ENCODE measurements at places on chromosomes 2 and 18.

DNA sequence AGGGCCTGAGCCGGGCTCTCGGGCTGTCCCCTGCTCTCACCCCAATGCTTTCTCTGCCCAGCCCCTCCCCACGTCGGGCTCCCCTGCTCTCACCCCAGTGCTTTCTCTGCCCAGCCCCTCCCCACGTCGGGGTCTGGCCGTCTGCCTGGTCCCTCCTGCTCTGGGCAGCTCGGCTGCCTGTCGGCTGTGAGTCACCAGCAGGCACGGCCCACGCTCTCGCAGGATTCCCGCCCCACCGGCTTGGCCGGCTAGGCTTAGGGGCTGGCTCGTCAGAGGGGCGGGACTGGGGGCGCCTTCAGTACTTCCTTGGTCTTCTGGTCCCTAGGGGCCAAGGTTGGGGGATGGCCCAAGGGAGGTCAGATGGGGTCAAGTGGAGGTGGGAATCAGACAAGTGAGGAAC lies 3.3 kb downstream of the BOK start:
- no peak for DNase-seq

GRCh38 chr2:136134126-136134525 lies 16.2 kb upstream of the CXCR4 start:
- no peak for DNase-seq

DNA sequence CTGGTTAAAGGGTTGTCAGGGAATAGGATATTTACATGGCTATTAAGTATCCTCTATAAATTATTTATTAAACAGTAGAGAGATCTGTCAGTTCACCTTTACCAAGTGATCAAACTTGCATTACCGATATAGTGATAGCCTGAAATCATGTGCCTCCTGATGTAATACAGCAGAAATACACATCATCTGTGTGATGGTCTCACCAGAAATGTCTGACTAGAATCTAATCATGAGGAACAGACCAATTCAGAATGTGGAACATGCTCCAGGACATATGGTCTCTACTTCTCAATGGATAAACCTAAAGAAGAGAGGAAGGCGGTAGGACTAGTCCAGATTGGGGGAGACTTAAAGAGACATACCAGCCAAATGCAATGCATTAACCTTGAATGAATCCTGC lies 6.2 kb downstream of the VPS54 start:
- DNase-seq: no peak

DNA sequence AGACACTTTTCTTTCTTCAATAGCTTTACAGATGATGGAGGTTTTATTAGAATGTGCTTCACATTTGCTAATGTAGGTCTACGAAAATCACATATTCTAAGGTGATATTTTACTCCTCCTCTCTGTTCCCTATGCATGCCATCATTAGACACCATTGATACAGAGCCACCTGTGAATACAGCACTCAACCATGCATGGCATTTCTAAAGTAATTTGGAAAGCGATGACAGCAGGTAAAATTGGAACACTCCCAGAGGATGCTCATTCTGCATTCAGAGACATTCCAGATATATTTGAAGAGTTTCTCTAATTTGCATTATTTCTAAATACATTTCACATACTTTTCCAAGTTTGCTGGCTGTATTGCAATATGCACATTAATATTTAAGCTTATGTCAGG lies 65.3 kb upstream of the RIT2 start:
- DNase-seq: no peak

GRCh38 chr2:25372405-25373268 lies 30.9 kb upstream of the DNMT3A start:
- DNase-seq: no peak

DNA sequence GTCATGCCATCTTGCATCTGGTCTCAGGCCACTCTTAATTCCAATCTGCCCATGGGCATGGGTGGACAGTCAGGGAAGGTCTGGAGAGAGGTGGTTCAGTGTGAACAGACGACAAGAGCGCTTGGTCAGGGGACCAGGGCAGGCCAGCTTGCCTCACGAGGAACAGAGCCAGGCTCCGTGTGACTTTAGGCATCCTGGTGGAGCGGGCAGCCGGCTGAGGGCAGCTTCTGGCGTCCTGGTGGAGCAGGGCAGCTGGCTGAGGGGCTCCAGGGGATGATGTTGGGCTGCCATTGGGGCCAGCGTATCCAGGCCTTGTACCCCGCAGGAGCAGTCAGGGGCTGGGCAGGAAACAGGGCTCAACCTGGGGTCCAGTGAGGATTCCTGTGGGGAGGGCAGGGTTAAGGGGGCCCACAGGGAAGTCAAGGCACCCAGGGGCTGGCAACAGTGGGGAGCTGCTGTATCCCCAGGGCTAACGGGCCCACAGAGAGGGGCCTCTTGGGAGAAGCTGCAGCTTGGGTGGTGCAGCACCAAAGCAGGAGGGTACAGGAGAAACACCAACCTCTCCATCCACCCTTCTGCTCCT lies 197.9 kb upstream of the TWIST2 start:
- DNase-seq: no peak

DNA sequence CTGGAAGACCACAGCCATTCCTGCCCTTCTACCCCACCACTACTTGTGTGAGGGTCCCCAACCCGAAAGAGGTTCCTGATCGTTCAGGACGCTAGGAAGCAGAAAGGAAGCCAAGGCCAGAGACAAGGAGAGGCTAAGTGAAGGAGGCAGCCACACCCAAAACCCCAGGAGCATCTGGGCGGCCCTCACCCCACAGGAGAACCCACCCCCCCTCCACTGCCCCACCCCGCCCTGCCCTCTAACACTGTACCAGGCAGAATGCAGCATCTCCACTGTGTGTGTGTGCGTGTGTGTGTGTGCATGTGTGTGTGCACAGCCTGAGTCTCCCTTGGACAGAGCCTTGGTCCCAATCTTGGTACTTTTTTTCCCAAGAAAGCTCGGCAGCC lies 207.5 kb upstream of the HAAO start:
- DNase-seq: no peak

GRCh38 chr2:196748123-196748522 lies 51.4 kb downstream of the GTF3C3 start:
- no peak for DNase-seq

- DNase-seq: no peak
Observed at GRCh38 chr18:72613534-72613930, 69.4 kb upstream of the CBLN2 start.

DNA sequence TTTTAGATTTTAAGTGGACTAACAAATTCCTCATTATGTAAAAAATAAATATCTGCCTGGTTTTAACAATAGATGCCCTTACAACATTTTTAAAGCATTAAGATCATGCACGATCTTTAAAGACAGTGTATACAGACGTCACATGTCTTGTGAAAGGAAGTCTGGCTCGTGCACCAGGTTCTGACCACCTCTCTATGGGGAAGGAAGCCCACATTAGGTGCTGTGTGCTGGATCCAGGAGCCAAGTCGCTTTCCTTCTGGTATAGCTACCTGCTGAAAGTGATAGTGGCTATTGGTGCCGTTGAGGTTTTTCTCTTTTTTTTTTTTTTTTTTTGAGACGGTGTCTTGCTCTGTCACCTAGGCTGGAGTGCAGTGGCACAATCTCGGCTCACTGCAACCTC lies 116.5 kb downstream of the NCK2 start:
- DNase-seq: no peak

DNA sequence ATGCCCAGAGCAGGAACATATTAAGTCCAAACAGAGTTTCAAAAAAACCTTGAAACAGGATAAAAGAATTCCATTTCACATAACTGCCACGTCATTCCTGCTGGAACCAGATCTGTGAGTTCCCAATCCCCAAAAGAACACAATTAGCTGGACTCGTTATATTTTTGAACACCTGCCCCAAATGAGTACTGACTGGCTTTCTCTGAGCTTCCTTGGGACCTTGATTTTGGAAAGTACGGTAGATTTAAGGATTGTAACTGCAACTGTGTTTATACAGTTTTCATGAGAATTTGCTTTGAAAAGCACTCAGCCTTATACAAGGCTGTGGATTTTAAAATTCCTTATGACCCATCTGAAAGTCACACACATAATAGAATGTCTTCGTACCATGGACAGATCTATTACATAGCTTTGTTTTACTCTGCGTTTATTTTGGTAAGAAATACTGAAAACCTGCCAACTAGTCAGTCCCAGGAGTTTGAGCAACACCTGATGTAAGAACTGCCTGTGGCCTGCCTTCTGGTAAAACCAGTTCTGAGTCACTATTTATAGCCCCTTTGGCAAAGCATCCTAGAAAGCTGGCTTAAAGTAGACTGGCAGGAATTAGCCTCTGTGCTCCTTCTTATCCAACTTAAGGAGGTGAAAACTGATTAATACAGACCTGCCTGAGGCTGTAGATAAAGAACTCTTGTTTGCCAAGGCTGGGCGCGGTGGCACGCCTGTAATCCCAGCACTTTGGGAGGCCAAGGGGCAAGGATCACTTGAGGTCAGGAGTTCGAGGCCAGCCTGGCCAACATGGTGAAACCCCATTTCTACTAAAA lies 48.1 kb downstream of the MERTK start:
- peak; percentile 38 for DNase-seq

- peak; percentile 62 for DNase-seq
Observed at GRCh38 chr2:241613017-241613780, 23.8 kb downstream of the THAP4 start.

DNA sequence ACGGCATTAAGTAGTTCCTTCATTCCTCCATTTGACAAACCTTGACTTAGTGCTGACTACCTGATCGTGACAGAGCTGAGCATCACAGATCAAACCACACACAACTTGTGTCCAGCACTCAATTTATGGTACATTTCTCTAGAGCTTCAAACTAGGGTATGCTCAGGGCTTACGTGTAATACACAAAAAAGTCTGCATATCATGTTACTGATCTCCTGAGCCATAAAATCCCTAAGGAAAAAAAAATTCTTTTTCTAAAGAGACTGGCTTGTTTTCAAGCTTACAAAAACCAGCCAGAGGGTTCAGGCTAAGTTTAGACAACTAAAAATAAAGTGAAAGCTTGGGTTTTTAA lies 88.0 kb upstream of the ALKAL2 start:
- no peak for DNase-seq

DNA sequence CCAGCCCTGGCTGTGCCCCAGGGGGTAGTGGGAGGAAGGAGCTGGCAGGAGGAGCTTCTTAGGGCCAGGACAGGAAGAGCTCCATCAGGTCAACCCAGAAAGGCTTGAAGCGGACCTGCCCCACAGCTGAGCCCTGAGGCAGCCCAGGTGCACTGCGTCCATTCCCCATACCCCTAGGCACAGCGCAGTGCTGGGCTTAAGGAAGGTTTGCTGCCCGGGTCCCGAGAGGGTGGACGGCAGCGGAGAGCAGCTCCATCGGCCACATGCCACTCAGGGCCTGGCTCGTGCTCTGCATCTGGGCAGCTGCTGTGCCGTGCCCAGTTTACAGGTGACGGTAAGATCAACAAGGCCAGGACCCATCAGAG lies 26.4 kb downstream of the DNMT3A start:
- no peak for DNase-seq

DNA sequence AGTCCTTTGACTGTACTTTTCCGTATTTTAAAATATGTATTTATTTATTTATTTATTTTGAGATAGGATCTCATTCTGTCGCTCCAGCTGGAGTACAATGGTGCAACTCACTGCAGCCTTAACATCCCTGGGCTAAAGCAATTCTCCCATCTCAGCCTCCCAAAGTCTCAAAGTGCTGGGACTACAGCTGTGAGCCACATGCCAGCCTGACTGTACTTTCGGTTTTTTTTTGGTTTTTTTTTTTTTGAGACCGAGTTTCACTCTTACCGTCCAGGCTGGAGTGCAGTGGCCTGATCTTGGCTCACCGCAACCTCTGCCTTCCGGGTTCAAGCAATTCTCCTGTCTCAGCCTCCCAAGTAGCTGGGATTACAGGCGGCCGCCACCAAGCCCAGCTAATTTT lies 28.9 kb upstream of the CCNYL1 start:
- DNase-seq: no peak

DNA sequence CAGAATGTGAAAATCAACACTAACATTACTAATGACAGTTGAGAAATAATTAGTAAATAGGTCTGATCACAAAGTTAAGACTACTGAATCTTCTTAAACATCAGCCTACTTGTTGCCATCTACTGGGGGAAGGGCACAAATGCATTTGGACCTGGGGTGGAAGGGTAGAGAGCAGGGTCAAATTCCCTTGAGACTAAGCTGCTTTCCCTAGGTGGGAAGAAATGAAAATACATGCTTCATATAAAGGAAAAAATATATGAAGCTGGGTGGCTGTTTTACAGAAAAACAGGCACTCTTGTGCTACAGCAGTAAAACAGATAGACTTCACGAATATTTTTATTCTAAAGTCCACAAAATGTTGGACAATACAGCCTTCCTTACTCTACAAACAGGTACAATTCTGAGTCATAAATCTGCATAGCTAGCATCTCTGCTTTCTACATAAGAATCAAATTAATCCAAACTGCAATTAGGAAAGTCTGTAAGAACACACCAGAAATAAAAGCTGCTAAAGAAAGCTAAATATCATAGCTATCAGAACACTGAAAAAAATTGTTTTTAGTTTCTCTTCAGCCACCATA lies 10.9 kb downstream of the TRIP12 start:
- no peak for DNase-seq

DNA sequence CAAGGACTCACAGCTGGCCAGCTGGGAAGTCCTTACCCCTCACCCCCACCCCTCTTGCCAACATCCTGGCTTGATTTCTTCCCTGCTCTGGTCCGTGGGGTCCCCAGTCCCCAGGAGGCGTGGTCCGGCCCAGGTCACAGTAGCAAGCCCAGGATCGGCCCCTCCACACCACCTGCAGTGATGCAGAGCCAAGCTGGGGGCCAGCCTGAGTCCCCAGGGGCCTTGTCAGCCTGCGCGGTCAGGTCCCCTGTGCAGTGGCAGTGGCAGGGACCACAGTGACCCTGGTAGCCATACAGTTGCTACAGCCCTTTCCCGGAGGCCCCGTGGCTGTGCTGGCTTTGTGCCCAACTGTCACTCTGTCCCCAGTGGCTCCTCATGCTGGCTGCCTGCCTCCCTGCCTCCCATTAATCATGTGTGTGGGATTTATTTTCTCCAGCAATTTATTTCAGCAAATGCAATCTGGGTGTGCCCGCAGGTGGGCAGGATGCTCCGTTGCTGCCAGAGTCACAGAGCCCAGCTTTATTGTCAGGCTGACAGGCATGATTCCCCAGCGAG lies 8.8 kb upstream of the PRSS56 start:
- DNase-seq: no peak

GRCh38 chr2:134216152-134216829 lies 37.6 kb upstream of the MGAT5 start:
- no peak for DNase-seq

DNA sequence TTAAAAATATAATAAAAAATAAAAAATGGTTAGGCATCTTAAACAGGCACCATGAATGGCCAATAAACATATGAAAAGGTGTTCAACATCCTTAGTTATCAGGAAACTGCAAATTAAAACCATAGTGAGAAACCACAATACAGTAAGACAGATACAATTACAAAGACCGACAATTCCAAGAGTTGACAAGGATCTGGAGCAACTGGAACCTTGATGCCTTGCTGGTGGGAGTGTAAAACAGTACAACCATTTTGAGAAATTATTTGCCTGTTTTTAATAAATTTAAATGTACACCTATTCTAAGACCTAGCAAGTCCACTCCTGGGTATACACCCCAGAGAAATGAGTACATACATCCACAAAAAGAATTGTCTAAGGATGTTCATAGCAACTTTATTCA lies 49.1 kb downstream of the NGEF start:
- DNase-seq: no peak
